NK-92 treated with Interleukin-12 subunit alpha and Interleukin-12 subunit beta, amount 100 ng/mL, for 24 hours (cell line): ENCODE measurements at places on chromosomes 7 and 10.
A peak's percentile ranks its signal among the peaks of the same experiment; 100 is the strongest.

DNA sequence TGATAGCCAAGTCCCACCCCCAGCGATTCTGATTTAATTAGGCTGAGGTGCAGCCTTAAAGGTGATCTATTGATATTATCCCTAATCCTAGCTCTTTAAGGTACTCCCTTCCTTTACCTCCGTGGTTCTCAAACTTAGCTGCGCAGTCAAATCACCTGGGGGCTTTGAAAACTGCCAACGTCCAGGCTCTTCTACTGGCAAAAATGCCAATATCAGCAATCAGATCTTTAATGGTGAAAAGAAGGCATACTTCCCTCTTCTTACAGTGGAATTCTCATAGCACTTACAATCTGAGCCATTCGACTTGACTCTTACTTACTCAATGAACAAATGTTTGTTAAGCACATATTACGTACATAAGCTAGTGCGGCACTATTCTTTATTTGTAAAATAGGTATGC is 704 bp upstream of the SLC35B4 start:
- no peak for DNase-seq

DNA sequence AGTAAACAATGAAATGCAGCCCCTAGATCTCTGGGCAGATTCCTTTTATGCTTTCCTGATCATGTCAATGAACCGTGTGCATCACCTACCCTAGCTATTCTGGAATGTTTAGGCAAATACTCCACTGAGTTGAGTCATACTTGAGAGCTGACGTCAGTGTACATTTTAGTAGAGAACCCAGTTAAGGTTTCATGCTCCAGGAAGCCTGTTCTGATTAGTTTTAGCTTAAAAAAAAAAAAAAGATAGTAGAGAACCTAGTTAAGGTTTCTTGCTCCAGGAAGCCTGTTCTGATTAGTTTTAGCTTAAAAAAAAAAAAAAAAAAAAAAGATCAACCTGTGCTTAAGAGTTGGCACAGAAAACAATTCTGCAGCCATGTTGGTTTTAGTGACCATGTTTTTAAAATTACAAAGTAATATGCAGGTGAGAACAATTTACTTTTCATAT is 3.7 kb upstream of the MCU start:
- no peak for DNase-seq

DNA sequence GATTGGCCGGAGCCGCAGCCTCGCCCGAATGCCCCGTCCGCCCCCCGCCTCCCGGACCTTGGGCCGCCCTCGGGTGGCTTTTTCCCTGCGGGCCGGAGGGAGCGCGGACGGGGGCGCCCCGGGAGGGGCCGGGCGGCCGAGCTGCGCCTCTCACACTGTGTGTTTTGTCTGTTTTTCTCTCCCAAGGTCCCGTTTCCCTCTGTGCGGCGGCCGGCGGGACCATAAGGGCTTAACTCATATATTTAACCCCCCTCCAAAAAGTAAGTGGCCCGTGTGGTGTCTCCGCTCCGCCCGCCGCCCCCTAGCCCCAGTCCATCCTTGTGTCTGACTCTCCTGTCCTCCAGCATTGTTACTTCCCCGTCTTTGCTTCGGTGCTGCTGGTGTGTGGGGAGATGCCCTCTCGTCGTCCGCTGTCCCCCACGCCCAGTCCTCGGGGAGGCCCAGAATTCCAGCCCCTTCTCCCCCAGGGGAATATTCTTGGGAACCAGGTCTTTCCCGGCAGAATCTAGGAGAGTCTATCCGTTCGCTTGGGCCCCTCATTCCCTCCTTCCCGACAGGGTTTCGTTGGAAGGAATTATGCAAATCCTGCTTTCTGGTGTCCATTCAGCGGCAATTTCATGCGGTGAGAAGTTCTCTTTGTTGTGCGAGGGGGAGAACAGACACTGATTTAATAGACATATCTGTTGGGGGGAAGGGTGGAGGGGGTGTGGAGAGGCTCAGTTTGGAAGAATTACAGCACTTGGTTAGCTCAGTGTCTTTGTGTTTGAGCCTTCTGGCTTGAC is 1.3 kb downstream of the LCOR start:
- no peak for DNase-seq

DNA sequence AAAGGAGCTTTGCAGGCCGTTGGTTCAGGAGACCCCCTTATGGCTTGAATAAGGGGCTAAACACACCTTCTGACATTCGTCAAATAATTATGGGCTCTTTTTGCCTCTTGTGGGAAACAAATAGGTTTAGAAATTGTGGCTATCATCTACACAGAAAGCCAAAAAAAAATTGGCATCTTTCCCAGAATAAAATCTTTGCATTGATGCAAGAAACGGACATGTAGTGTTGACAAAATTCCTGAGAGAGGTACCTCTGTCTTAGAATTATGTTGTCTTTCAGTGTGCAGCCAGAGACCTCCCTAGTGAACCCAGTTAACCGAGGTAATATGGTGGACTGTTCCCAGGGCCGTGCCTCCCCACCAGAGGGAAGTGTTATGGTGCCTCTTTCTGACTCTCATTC is 283.9 kb downstream of the SDHAF3 start:
- no peak for DNase-seq

GRCh38 chr7:30866939-30867338 is 44.7 kb upstream of the AQP1 start:
- no peak for DNase-seq

DNA sequence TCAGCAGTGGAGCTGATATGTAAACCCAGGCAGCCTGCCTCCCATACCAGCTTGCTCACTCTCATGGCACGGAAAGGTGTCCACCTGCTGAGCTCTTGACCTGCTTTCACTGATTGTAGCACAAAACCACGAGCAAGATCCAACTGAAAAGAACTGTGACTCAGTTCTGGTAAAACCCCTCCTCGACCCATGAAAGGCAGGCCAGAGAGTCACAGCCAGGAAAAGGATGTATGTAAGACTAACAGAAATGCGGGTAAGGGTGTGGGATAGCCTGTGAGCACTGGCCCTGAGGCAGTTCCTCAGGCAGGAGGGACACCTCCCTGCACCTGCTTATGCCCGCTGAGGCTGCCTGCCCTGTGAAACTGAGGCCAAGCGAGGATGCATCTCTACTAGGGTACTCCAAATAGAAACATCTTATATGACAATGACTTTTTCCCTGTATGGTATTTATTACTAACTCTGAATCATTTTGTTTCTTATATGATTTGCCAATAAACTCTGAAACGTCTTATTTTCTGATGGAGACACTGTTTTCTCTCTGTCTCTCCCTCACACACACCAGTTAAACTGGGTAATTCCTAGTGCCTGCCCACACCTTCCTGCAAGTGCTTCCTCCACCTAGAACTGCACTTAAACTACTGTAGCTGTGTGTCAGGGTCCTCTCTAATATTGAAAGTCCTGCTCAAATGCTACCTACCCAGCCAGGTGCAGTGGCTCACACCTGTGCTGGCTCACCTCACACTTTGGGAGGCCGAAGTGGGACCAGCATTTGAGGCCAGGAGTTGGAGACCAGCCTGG is 73.3 kb upstream of the GHITM start:
- DNase-seq, result peak; percentile 6

- no peak for DNase-seq
Observed at GRCh38 chr7:40008223-40008815, 58.3 kb downstream of the CDK13 start.

DNA sequence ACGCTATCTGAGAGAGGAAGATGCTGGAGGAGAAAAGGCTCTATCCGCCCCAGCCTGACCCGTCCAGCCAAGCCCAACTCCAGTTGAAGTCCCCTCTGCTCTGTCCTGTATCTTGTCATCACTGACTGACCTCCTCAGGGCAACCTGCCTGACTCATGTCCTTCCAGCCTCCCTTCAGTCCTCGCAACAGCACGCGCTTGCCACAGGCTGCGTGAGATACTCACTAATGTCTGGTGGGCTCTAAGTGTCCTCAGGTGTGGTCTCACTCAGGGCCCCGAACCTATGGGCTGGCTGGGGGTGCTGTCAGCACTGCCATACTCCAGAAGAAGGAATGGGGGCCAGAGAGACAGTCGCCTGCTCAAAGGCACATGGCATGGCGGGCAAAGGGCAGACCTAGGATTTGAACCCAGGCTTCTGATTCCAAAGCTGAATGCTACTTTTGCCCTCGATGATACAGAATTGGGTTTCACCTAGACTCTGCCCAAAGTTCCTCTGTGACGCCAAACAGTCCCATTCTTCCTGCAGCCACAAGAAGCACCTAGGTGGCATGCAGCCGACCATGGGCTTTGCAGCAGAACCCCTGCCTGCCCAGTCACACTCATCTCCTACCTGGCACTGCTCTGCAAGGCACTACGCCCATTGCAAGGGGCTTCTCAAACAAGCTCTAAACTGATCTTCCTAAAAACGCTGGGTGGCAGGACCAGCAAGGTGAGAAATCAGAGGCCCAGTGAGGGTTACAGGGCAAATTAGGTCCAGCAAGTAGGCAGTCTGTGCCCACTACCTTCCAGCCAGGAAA is 8.5 kb downstream of the FAM53B start:
- no peak for DNase-seq

DNA sequence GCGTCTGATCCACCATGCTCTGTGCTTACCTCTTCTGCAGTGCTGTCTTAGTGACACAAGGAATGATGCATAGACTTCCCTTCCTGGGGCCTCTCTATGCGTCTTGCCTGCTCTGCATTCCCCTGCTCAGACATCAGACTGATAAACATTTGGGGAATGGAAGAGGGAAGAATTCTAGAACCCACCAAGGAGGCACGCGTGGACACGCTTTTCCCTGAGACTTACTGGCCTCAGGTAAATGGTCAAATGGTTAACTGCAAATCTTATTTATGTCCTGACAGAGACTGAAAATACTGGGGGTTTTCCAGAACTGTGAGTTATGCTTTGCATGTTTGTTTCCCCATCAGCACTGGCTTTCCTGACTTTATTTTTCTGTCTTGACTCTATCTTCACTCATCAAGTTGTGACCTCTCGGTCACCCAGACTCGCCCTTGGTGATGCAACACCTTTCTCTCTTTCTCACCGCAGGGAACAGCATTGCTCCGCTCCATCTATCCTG is 285.9 kb upstream of the FZD8 start:
- DNase-seq, result no peak

DNA sequence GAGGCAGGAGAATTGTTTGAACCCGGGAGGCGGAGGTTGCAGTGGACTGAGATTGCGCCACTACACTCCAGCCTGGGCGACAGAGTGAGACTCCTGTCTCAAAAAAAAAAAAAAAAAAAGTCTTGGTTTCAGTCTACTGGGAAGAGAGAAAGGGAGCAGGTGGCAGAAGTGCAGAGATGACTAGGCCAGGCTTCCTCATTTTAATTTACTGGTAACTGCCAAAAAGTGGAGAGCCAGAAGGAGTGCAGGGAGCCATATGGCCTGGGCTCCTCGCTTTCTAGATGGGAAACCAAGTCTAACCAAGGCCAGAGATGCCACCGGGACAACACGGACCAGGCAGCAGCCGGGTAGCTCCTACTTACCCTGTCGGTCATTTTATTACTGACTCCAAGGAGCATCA is 12.2 kb downstream of the SEPHS1 start:
- no peak for DNase-seq

- DNase-seq, result no peak
Observed at GRCh38 chr10:92387289-92387940, 96.4 kb downstream of the MARCHF5 start.

GRCh38 chr10:25875556-25876165 is 58.4 kb upstream of the MYO3A start:
- peak; percentile 1 for DNase-seq

- DNase-seq, result no peak
Observed at GRCh38 chr7:140242057-140243031, 65.6 kb upstream of the KDM7A start.

DNA sequence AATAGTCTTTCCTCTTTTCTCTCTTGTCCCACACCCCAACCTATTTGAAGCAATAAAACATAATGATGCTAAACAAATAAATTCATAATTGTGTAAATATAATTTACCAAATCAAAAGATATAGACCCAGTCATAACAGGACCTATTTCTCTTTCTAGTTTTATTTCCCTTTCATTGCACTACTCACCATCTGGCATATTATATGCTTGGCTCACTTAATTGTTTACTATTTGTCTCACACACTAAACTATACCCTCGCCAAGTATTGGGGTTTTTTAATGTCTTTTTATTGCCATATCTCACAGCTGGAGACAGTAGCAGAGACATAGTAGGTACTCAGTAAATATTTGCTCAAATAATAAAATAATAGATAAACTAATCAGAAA is 597.5 kb upstream of the PCDH15 start:
- no peak for DNase-seq

- DNase-seq, result no peak
Observed at GRCh38 chr10:75565286-75566251, 134.1 kb downstream of the LRMDA start.

DNA sequence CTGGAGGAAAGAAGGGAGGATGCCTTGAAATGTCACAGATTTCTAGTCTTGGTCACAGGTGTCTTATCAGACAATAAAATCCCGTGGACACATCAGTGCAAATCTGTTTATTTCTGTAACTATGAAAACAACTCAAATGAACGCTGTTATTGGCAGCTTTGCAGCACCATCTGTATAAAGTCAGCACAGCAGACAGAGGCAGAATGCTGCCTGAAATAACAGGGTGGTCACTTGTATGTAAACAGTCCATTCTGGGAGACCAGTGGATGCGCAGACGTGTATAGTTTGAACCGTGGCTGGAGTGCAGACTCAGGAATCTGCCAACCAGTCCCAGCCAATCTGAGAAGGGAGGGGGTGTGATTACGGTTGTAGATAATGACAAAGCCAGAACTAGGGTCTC is 54.8 kb downstream of the SEC23IP start:
- no peak for DNase-seq

- DNase-seq, result no peak
Observed at GRCh38 chr10:84899268-84899667, 570.9 kb downstream of the CCSER2 start.

- DNase-seq, result no peak
Observed at GRCh38 chr7:92827464-92828120, 8.8 kb downstream of the CDK6 start.

GRCh38 chr7:99078416-99078815 is 65.5 kb downstream of the SMURF1 start:
- DNase-seq, result no peak

GRCh38 chr10:12534824-12535223 is 185.5 kb downstream of the CAMK1D start:
- no peak for DNase-seq

DNA sequence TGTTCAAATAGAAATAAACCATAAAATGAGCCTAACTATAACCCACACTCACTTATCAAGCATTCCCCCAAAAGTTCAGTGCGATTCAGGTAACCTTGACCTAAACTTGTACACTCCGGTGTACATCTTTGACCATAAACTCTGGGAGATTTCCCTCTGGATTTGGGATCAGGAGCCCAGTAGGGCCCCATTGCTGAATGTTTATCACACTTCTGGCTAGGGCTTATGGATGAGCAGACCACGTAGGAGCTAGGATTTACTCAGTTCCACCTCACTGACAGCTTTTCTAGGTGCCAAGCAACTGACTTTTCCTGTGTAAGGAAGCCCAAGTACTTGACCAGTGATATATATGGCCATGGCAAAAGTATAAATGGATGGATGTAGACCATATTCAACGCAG is 113.7 kb downstream of the SVOPL start:
- no peak for DNase-seq

- DNase-seq, result no peak
Observed at GRCh38 chr7:51082096-51082840, 234.3 kb downstream of the COBL start.

DNA sequence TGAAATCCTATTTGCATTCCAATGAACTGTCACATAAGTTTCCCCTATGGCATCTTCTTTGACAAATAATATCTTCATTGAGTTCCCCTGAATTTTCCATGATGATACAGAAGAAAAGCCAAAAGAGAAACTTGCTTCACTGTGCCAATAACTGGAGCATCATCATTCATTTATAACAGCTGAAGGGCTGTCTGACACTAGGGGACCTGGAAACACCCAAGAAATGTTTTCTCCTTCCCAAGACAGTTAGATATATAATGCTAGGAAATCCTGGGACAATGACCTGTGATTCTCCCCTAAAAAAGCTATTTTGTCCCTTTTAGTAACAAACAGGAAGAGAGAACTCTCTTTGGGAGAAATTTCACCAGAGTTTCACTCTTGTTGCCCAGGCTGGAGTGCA is 133.6 kb downstream of the SEMA3C start:
- DNase-seq, result no peak
